Activated CD4-positive, alpha-beta T cell treated with anti-CD3 and anti-CD28 coated beads for 4 hours (primary cell): ENCODE measurements at places on chromosomes 3 and 15.

DNA sequence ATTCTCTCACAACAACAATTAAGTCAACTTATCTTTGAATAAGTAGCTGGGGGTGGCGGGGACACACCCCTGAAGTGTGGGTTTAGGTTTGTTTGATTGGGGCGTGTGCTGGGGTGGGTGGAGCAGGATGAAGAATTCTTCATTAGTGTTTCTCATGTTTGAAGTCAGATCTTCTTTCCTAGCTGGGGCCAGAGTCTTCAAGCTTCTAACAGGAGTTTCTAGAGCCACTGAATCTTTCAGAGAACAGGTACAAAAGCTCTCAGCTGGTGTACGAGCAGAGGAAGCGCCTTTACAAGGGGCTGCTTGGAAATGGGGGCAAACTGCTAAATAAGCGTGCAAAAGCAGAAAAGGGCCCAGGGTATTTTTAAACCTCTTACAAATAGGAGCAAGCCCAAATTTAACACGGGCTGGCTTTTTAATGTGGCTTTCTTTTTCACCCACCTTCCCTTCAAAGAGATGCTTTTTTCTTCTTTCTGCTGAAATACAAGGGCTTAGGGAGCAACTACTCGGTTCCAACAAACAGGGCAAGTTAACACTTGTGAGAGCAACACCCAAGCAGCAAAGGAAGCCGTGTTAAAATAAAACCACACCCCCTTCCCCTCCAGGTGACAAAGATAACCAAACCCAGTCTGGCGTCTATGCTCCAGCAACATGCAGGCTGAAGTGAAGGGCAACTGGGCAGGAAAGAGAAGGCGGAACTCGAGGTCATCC is 86.9 kb upstream of the RASGRP1 start:
- DNase-seq: peak; percentile 66

GRCh38 chr15:68447209-68447608 is 15.2 kb upstream of the ITGA11 start:
- no peak for DNase-seq

DNA sequence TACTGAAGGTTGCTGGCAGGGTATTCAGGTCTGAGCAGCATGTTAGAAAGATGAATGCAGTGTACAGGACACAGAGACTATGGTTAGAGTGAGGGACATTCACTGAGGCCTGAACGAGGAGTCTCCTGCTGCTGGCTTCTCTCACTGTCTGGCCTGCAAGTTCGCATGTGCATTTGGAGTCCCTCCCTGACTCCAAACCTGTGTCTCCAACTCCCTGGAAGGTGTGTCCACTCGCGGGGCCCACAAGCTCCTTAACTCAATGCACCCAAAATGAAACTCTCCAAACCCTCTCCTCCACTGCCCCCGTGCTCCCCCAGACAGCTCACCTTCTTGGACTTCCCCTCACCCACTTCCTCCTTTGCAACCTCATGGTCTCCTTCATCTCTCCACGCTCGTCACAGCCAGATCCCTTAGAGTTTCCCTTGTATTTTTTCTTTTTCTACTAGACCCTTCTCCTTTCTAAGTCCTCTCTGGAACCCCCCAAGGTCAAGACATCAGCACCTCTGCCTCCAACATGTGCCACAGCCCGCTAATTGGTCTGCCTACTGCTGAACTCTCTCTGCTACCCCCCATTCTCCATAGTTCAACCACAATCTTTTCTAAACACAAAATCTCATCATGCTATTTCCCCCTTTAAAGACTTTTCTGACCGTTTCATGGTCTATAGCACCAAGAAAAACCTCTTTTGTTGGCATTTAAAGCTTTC is 58.3 kb downstream of the HES1 start:
- DNase-seq: no peak

DNA sequence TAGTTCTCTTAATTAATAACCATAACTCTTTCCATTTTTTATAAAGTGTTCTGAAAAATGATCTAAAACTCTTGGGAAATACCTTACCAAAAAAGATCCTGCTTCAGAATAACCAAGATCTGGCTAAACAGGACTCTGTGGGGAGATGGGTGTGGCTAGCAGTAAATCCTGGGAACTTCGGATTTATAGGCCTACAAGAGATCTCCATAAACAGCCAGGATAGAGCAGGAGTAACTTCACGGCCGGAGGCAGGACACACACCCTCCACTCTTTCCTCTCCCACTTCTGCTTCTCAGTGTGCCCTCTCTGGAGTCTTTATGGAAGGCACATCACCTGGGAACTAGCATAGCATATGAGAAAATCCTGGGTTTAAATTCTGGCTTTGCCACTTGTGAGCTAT is 309.4 kb upstream of the SOX2 start:
- DNase-seq: no peak

DNA sequence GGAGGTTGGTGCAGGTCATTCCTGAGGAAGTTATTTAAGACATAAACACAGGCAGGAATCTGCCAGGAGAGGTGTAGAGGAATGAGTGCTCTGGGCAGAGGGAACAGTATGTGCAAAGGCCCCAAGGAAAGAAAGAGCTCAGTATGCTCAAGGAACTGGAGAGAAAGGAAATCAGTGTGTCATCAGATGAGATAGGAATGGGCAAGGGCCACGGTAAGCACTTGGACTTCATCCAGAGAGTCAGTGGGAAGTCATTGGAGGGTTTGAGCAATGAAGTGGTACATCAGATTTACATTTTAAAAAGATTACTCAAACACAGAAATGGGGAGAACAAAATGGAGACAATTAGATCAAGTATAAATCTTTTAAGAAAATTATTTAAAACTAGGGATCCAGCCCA is 272.2 kb downstream of the ADAMTSL3 start:
- no peak for DNase-seq

DNA sequence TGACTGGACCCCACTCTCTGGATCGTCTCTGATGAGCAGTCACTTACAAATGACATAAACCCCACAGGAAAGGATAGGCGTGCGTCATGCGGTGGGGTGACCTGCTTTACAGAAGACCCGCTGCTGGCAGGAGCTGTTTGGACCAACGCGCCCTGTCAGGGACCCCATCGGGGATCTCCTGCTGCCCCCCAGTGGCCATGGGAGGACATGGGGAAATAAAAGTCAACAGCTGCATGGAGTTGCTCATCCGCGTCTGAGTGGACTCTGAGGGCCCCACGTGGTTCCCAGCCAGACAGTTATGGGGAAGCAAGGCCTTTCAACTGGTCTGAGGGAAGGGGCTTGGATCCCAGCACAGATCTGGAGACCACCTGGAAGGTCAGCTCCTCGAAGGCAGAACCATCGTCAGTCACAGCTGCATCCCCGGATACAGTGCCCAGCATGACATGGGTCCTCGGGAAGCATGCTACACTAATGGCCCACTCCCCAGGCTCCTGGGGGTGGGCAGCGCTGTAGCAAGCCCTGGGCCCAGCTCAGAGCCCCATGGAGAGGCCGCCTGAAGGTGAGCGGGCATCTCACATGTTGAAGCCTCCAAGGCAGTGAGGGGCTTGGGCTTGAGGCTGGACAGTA is 32.1 kb downstream of the PTH1R start:
- peak; percentile 75 for DNase-seq

DNA sequence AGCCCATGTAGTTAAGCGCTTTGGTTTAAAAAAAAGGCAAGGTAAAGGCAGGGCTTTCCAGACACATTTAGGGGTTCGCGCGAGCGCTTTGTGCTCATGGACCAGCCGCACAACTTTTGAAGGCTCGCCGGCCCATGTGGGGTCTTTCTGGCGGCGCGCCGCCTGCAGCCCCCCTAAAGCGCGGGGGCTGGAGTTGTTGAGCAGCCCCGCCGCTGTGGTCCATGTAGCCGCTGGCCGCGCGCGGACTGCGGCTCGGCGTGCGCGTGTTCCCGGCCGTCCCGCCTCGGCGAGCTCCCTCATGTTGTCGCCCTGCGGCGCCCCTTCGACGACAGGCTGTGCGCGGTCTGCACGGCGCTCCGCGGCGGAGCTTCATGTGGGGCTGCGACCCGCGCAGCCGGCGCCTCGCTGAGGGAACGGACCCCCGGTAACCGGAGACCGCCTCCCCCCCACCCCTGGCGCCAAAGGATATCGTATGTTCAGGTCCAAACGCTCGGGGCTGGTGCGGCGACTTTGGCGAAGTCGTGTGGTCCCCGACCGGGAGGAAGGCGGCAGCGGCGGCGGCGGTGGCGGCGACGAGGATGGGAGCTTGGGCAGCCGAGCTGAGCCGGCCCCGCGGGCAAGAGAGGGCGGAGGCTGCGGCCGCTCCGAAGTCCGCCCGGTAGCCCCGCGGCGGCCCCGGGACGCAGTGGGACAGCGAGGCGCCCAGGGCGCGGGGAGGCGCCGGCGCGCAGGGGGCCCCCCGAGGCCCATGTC is 927 bp downstream of the SMAD6 start:
- DNase-seq: no peak

DNA sequence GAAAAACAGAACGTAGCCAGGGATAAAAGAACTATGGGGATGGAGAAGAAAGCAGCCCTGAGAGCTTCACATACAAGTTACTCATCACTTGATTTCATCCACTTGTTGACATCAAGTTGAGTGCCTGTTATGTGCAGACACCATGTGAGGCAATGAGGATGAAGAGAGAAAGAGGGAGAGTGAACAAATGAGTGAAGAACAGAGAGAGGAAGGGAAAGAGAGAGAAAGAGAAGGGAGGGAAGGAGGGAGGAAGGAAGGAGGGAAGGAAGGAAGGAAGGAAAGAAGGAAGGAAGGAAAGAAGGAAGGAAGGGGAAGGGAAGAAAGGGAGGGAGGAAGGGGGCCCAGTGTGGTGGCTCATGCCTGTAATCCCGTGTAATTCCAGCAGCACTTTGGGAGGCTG is 72.3 kb upstream of the SMAD3 start:
- DNase-seq: no peak

DNA sequence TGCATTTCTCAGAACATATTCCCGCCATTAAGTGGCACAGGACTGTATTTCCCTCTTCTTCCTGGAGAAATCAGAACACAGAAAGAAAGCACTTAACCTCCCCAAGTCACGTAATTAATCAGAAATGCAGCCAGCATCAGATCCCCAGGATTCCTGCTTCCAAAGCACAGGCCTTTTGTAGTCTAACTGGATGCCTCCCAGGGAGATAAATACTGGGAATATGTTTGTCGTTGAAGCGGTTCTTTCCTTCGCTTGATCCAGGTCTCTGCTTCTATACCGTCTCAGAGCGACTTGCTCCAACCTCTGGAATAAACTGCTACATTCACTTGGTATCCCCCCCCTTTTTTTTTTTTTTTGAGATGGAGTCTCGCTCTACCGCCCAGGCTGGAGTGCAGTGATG is 198.6 kb downstream of the KBTBD8 start:
- no peak for DNase-seq

DNA sequence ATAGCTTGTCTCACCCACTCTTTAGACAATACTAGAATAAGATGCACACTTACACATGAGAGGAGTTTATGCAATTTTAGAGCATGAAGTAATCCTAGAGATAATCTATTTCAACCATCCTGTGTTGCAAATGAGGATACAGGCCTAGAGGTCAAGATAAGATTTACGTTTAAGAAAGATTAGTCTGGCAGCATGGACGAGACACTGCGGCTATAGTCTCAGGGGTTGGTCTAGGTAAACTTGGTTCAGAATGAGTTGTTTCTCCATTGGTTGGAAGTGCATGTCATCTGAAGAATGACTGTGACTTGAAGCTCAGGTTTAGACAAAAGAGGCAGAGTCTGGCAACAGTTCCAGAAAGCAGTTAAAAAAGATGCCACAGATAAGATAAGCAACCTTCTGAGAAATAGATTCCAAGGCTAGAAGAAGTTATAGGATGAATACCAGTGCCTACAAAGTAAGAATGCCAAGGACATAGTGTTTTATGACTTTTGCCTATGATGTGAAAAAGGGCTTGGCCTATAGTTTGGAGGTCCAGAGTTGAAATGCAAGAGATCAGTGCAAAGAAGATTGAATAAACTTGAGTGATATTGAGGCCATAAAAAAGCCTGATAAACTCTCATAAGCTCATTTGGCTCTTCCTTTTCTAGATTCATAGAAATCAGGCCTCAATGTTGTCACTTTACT is 631.0 kb downstream of the SQOR start:
- DNase-seq: no peak

- no peak for DNase-seq
Measured at GRCh38 chr15:32864051-32864450, 146.2 kb downstream of the GREM1 start.

GRCh38 chr3:157127268-157127667 is 32.7 kb downstream of the CCNL1 start:
- DNase-seq: no peak

GRCh38 chr3:178671791-178672190 is 135.6 kb downstream of the KCNMB2 start:
- no peak for DNase-seq

DNA sequence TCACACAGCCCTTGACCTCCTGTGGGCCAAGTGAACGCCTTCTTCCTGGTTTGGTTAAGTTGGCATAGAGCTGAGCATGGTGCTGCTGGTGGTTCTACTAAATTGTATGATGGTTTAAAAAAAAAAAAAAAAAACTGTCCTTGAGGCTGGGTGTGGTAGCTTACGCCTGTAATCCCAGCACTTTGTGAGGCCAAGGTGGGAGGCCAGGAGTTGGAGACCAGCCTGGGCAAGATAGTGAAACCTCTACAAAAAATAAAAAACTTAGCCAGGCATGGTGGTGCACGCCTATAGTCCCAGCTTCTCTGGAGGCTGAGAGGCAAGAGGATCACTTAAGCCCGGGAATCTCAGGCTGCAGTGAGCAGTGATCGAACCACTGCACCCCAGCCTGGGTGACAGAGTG is 58.9 kb upstream of the FLNB start:
- DNase-seq: no peak

- no peak for DNase-seq
Measured at GRCh38 chr3:117133066-117133465, 423.5 kb downstream of the TUSC7 start.

DNA sequence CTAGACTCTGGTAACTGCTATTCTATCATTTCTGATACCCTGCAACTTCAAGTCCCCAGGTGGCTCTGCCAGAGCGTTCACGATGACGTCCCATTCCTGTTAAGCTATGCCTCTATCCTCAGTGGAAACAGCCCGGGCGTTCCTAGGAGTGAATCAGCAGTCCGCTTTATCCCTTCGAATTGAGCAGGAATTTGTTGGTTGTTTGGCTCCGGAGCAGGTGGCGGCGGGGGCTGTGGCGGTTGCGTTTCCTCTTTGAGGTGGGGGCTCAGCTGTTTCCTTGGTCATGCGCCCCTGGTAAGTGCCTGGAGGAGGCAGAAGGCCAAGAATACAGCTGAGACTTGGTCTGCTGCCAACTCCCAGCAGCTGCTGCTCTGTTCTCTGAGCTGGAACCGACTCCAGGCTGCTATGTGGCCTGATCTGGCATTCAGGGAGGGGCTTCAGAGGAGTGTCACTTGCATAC is 25.2 kb downstream of the ARPP21 start:
- no peak for DNase-seq

- DNase-seq: no peak
Measured at GRCh38 chr15:39884351-39884750, 35.7 kb downstream of the GPR176 start.

DNA sequence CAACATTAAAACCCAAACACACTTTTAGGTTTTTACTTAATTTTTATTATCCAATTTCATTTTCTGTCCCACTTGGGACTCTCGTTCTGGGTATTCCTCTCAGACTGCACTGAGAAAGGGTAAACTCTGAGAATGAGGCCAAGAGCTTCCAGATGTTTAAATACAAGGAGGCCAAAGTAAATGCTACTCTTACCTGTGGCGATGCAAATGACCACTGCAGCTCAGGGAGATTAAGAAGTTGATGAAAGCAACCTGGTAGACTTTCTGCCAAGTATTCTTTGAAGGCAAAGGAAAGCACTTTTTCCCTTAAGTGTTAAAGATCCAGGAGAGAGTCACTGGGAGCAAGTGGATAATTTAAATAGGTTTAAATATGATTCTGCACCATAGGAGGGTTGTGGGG is 39.1 kb downstream of the NPTN start:
- DNase-seq: no peak

- DNase-seq: no peak
Measured at GRCh38 chr3:116112696-116113095, 332.6 kb downstream of the LSAMP start.

- DNase-seq: no peak
Measured at GRCh38 chr15:89442671-89443307, 53.6 kb downstream of the RHCG start.
